CD4-positive, alpha-beta memory T cell (primary cell): ENCODE measurements at places on chromosomes 6 and 20.

- DNase-seq, result no peak
These were observed 226.6 kb downstream of the TFAP2C start for GRCh38 chr20:56855708-56856107.

DNA sequence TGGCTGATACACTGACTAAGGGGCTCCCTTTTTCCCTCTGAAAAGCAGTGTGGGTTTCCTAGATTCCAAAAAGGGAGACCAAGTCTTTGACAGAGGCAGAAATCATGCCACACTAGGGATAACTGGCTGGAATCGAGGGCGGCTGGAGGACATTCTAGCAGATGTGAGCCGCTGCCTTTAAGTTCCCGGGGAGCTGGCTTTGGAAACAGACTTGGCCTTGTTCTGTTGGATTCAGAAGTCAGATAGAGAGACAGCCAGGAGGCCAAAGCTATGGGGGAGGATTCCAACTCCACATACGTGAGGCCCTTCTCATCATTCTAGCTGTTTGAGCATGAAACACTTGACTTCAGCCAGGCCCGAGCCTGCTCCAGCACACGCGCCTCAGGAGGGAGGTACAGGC, 109.9 kb upstream of the FOXC1 start:
- DNase-seq, result no peak

GRCh38 chr20:11375335-11375734, 542.4 kb upstream of the BTBD3 start:
- no peak for DNase-seq

GRCh38 chr6:142294679-142295078, 7.1 kb upstream of the ADGRG6 start:
- no peak for DNase-seq

GRCh38 chr6:158409451-158409850, 97.2 kb downstream of the TULP4 start:
- DNase-seq, result no peak

- no peak for DNase-seq
These were observed 10.6 kb downstream of the RBM24 start for GRCh38 chr6:17291778-17292177.

DNA sequence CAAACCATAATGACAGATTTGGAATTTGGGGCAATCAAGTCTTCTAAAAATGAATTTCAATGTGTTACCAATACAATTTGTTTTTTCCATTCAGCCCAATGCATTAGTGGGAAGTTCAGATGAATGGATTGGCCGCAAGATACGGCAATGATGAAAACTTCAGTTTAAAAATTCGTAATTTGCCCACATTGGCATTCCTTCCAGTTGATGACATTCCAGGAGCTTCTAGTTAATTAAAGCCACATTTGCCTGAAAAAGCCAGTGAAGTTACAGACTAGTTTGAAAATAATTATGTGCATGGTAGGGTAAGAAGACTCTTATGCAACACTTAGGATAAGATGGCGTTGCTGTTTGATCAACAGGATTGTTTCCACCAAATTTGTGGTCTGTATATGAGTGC, 46.2 kb downstream of the NHLRC1 start:
- DNase-seq, result no peak

DNA sequence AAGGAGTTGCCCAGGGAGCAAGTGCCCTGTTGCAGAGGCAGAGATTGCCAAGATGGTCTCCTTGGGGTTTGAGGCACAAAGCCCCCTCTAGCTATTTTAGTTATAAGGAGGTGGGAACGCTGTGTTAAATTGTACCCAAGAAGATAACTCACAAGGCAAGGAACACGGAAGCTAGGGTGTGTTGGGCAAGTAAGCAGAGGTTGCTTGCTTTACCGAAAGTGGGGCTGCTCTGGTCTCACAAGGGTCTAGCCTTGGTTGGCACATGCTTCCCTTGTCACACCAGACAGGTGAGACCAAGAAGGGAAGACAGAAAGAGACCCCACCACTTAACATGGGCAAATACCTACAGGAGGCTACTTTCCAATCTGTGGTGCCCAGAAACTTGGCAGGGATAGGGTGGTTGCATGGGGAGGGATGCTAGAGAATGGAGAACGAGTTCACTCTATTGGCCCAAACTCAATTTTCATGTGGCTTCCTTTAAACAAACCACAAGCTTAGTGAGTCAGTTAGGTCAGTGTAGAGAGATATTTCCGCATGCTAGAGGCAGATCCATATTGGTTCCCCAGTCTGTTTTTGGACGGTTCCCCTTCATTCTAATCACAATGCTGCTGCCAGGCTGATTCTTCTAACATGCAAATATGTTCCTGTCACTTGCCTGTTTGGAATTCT, 42.4 kb downstream of the PLAGL1 start:
- no peak for DNase-seq

DNA sequence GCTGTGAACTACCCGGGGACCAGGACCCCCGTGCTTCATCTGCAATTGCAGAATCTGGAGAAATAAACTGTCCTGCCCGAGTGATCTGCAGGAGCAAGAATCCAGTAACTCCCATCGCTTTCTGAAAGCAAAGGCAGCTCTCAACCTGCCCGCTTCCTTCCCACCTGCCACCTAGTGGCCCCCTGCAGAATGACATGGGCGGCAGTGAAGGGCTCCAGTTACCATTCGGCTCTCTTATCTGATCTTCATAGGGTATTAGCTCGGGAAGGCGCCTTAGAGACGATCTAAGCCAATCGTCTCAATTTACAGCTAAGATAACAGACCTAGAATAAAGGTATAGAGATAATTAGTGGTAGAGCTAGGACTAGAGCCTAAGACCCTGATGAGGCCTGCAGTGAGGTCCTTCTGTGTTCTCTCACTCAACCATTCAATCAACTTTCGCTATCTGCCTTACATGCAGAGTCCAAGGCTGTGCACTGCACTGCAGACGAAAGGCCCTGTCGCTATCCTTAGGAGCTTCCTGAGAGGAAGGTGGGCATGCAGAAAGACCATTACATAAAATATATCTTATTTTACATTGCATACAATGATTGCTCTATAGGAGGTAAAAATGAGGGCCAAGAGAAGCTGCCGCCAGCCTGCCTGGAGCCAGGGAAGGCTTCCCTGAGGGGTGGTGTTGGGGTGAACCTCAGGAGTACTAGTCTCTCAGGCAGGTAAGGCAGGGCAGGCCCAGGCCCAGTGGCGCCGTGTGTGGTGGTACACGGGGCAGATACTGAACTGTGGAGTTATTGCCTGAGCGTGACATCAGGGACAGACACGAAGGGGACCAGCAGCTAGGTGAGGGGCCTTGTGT, 7.1 kb upstream of the PSMG4 start:
- DNase-seq, result peak; percentile 76

DNA sequence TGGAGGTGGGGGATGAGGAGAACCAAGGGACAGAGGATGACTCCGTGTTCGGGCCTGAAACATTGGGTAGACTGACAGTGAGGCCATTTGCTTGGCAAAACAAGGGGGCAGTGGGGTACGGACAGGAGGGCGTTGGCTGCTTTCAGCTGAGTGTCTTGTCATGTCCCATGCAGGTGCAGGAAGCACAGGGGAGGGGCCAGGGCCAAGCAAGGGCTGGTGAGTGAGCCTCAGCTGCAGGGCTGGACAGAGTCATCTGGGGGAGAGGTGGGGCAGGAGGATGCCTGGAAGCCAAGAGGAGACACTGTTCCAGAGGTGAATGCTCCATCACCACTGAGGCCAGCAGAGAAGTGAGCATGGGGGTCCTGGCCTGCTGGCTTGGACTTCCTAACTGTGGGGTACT, 78.4 kb downstream of the ERMARD start:
- DNase-seq, result no peak

- DNase-seq, result no peak
These were observed 14.0 kb downstream of the ETV7 start for GRCh38 chr6:36373368-36374019.

- no peak for DNase-seq
These were observed 68.7 kb downstream of the POPDC3 start for GRCh38 chr6:105111105-105111504.

GRCh38 chr20:60632391-60633262, 619.4 kb upstream of the CDH4 start:
- DNase-seq, result no peak

GRCh38 chr6:18004256-18004985, 17.0 kb upstream of the KIF13A start:
- no peak for DNase-seq

- DNase-seq, result no peak
These were observed 15.7 kb downstream of the SLC22A1 start for GRCh38 chr6:160137130-160137988.

- no peak for DNase-seq
These were observed 3.4 kb downstream of the TEAD3 start for GRCh38 chr6:35493307-35493983.

- no peak for DNase-seq
These were observed 18.3 kb downstream of the CAPN11 start for GRCh38 chr6:44176762-44177509.

GRCh38 chr6:132872923-132873322, 58.6 kb downstream of the RPS12 start:
- DNase-seq, result no peak

GRCh38 chr6:28269492-28269891, 2.5 kb downstream of the ZSCAN26 start:
- no peak for DNase-seq

- no peak for DNase-seq
These were observed 50.9 kb downstream of the NUDT3 start for GRCh38 chr6:34341481-34341971.

GRCh38 chr6:162099685-162100084, 627.9 kb downstream of the PRKN start:
- DNase-seq, result no peak

GRCh38 chr6:41258196-41258493, 28.3 kb downstream of the TREM1 start:
- no peak for DNase-seq

DNA sequence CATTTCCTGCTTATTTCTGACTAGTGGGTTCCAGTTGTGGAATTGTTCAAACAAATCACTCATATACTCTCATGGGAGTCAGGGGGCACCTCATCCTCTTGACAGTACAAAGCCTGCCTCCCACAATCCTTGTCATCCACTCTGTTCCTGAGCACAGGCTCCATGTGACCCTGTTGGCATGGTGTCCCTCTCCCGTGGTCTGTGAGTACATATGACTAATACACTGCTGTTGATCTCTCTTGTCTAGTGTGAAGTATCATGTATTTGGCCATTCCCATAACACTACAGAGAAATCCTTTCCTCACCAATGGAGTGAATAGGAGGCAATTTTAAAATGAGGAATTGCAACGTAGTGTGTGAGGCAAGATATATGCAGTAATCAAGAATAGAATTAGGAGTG, 185.3 kb downstream of the OGFRL1 start:
- no peak for DNase-seq

DNA sequence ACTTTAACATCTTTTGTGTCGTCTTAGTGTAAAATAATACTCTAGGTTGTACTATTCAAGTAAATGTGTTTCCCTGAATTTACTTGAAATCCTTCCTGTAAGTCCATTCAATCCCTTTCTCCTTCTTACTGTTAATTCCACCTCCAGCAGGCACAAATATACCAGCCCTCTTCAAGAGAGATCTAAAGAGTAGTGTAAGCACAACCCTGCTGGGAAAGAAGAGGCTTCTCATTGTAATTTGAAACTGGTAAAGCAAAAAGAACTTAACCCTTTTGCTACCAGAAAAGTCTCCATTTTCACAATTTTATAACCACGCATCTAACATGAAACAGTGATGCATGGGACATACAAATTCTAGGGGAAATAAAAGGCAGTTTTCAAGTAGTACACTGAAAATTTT, at the start of gene BMP5:
Gene BMP5 (minus strand): TSS at position 191 of the 400 bp plus-strand sequence. CDS start 725 bp downstream, outside the sequence.
- no peak for DNase-seq

DNA sequence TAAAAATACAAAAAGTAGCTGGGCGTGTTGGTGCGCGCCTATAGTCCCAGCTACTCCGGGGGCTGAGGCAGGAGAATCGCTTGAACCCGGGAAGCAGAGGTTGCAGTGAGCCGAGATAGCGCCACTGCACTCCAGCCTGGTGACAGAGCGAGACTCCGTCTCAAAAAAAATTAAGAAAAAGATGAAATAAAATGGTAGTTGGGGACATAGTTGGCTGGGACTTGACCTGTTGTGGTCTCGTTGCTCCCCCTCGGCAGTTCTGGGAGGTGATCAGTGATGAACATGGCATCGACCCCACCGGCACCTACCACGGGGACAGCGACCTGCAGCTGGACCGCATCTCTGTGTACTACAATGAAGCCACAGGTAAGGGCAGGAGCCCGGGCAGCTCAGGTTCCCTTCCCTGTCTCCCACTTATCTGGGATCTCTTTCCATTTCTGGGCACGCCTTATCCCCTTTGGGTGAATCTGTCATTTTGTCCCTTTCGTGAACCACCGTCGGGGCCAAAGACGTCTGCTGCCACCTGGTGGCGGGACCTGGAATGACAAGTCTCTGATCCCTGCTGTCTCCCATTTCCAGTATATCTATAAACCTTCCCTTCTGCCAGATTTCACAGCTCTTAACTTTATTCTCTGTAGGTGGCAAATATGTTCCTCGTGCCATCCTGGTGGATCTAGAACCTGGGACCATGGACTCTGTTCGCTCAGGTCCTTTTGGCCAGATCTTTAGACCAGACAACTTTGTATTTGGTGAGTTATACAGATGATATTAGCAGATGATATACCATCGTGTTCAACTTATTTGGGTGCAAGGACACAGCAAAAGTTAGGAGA, 2.3 kb downstream of the TUBB start:
- peak; percentile 80 for DNase-seq

DNA sequence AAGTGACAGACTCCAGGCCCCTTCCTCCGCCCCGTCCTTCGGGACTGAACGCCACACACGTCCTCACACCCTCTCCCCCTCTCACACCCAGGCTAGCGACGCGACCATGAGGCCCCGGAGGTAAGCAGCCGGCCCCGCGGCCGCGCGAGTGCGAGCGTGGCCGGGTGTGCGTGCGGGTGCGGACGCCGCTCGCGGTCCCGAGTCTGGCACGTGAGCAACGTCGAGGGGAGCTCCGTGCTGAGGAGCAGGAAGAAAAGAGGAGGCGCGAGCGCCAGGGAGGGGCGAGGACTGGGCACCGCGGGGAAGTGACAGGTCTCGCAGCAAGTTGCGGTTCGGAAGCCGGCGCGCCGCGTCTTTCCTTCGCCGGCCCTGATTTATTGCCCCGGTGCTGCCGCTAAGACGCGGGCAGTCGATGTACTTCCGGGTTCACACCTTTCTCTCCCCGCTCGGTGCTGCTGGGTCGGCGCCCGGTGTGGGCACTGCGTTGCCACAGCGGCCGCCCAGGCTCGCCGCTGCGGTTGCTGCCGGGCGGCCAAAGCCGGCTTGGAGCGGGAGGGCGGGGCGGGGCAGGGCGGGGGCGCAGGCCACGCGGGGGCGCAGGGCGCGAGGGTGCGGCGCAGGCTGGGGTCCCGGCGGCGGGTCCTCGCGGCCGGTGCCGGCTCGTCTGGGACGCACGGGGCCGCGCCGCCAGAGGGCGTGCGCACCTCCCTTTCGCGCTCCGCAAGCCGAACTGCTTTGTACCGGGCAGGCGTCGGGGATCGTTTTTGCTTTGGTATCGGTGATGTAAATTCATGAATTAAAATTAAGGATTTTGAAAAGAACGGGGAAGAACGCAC, 15.8 kb upstream of the LIN28B start:
- peak; percentile 20 for DNase-seq

DNA sequence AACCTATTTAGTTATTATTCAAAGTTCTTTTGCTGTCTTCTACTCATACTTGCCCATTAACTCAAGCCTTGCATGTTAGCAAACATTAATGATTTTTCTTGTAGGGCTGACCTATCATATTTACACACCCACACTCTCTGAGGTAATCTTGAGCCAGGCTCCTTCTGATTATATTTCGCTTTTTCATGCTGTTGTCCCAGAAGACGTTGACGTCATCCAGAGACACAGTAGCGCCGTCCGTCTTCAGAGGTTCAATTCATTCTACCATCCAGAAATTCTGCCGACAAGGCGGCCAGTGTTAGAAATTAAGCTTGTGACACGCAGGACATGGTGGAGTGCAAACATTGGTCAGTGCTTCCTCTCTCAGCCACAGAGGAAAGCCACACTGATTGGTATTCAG, 584.7 kb downstream of the BMP2 start:
- DNase-seq, result no peak
